ENCODE measurements at places on chromosomes 11 and 22.

DNA sequence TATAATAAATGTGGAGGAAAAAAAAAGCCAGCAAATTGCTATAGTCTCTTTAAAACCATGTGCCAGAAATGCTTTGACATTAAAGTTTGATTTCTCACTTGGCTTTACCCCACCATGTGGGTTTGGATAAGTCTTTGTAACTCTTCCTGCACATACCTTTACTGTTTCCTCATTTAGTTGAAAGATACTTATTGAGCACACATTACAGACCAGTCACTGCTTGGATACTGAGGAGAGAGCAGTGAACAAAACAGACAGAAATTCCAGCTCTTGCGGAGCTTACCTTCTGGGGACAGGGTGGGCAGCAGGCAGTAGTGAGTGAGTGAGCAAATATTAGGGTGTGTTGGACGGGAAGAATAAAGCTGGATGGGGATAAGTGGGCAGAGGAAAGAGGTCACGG is 13.7 kb downstream of the PACS1 start:
- no peak for DNase-seq

- no peak for DNase-seq
These were observed 202.5 kb downstream of the TRIM29 start for GRCh38 chr11:119935349-119935925.

DNA sequence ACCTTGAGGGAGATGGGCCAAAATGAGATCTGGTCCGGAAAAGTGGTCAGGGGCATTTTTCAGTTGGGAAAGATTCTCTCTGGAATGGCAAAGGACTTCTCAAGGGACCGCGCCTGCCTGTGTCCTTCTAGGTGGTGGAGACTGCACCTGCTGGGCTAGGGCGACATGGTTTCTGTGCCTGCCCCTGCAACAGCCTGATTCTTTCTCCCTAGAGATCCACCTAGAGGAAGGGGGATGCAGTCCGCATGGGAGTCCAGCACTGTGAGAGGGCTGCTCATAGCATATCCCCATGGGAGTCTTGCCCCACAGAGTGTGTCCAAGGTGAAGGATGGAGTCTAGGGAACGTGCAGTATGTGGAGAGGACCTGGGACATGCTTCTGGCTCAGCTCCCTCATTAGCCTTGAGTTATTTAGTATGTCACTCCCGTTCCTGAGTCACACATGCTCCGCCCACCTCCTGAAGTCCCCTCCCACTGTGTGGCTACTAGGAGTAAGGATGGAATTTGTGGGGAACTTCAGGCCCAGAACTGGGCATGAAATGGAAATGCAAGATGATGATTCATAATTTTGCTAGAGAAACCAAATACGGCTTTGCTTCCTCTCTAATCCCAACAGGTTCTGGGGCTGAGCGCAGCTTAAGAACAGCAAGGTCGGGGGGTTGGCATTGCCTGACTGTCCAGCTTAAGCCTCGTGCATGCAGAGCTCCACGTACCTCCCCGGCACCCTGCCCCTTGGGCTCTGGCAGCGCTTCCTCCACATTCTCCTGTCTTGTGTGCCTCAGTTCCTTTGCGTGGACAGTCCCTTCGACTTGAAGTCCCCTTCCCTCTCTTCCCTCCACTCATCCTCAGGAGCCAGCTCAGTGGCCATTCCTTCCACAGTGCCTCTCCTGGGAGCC is 35.0 kb downstream of the GRIK4 start:
- no peak for DNase-seq

GRCh38 chr22:26566994-26567393 is 22.9 kb downstream of the TPST2 start:
- no peak for DNase-seq

DNA sequence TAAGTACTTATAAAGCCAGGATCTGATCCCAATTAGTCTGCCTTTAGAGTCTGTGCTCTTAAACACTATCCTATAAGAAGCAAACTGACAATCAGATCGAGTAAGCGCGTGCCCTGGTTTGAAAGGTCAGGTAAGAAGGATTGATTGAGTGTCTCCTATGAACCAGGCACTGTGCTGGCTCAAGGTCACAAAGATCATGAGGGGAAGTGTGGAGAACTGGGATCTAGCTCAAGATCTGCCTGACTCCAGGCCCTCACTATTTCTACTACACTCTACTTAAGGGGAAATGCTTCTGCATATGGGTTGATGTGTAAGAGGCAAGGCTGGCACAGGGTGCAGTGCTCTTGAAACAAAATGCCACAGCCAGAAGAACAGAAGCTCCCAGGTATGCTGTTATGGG is 77.0 kb downstream of the ME3 start:
- peak; percentile 11 for DNase-seq

GRCh38 chr11:69080257-69080995 is 31.7 kb downstream of the TPCN2 start:
- DNase-seq: no peak

DNA sequence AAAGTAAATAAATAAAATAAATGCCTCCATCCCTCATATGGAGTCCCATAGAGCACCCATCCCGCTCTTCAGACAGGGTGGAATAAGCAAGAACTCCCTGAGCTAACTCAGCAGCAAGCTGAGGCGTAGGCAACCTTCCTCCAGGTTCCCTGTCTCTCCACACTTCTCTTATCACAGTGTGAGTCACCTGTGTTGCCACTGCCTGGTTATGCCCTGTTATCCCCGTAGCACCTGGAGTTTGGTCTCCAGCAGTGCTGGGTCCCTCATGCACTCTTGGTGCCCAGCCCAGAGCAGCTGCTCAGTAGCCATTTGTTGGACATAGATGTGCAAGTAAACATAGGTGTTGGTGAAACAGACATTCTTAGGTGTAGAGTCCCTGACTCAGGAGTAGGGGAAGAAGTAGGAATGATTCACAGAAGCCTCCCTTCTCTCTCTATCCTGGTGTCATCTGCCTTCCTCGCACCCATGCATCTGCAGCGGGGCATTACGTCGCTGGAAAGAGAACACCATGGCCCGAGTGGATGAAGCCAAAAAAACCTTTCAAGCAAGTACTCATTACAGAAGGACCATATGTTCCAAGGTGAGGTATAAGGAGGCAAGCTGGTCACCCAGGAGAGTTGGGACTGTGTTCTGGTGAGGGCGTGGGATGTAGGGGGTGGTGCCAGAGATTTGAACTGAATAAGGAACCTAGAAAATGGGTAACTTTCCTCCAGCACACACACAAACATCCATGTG is 56.0 kb downstream of the PISD start:
- DNase-seq: no peak

- no peak for DNase-seq
These were observed 428.8 kb downstream of the DYNC2H1 start for GRCh38 chr11:103537904-103538502.

DNA sequence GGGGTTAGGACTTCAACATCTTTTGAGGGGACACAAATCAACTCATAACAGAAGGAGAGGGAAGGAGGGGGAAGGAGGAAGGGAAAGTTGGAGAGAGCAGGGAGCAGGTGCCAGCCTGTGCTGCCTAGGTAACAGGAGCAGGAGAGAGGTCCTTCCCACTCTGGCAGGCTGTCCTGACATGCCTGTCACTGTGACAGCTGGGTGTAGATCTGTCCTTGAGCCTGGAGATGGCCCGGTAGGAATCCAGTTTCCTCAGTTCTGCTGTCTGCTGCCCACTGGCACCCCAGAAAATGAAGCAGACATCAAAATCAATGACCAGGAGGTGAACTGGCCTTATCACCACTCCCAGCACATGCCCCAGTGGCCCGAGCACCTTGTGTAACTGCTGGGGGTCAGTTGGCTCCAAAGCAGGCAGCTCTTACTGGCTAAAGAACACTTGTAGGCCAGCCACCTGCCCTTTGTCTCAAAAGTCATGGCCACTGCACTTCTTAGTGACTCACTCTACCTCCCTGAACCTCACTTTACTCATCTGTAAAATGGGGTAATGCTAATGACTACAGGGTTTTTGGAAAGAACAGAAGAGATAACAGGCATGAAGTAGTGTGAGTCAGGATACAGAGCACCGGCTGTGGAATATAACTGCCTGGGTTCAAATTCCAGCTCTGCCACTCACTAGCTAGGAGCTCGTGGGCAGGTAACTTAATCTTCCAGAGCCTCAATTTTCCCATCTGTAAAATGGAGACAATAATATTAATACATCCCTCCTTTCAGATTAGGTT is 8.0 kb upstream of the TSPAN18 start:
- DNase-seq: no peak

DNA sequence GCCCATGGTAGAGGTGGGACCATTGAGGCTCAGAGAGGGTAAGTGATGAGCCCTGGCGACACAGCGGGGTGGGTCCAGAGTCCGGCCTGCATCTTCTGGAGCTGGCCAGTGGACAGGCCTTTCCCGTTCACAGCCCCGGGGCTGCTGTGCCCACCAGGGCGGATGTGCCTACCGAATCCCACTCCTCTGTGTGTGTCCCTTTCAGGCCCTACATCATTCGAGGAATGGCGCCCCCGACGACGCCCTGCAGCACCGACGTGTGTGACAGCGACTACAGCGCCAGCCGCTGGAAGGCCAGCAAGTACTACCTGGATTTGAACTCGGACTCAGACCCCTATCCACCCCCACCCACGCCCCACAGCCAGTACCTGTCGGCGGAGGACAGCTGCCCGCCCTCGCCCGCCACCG is 11.9 kb upstream of the PPP6R3 start:
- DNase-seq: no peak

- DNase-seq: no peak
These were observed 101.2 kb upstream of the TIMP3 start for GRCh38 chr22:32700191-32700882.

DNA sequence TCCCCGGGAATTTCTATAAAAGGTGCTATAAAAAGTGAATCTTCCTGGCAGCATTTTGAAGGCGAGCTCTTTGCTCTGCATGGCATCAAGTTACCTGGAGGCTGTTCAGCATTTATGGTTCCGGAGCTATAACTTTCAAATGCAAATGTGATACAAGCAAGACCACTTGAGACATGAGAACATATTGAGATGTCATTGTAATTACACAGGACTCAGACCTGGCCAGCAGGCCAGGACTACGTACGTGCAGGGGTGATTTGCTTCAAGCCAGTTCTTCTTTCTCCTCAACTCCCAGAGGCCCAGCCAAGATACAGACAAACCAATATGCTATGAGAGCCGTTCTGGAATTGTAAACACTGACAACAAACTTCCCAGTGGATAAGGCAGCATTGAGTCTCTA is 227.4 kb upstream of the FAT3 start:
- no peak for DNase-seq

DNA sequence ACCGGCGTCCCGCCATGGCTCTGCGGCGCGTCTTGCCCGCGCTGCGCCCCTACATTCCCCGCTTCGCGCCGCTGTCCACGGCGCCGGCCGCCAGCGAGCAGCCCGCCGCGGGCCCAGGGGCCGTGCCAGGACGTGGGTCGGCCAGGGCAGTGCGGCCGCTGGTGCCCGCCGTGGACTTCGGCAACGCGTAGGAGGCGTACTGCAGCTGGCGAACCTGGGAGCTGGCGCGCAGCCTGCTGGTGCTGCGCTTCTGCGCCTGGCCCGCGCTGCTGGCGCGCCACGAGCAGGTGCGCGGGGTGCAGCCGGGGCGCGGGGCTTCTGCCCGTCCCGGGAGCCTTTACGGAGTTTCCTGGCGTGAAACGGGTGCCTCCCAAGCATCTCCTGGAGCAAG is 20.1 kb downstream of the DGCR6L start:
- DNase-seq: no peak

DNA sequence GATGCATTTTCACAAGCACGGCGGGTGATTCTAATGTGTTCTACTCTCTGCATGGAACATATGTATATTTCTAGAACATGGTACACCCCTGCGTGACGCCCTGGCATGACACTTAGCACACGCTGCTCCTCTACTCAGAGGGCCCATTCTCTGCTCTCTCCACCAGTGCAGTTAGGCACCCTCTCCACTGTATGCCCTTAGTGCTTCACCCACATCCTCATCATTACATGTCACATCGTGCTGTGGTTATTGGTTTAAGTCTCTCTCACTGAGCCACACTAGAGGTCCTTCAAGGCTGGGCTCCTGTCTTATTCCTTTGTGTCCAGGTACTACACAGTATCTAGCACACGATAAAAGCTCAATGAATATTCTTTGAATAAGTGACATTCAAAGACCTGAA is 16.7 kb downstream of the TMPRSS13 start:
- DNase-seq: no peak

- DNase-seq: no peak
These were observed 86.0 kb downstream of the RPS6KA4 start for GRCh38 chr11:64444838-64445441.

DNA sequence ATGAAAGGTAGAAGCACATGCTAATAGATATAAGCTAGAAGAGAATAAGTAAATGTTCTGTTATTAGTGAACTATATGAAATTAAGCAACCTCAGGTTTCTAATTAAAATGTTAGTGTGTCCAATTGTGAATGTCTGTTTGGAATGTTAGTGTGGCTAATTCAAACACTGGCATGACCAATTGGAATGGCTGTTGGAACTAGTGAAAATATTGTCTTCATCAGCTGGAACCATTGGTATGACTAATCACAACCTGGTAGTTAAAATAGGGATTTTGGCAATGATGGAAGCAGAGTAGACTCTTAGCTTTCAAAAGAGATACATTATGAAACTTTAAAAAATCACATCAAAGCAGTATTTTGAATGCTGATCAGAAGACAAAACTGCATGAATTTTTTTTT is 66.8 kb downstream of the CYB5R2 start:
- no peak for DNase-seq

- DNase-seq: no peak
These were observed 62.1 kb upstream of the LMO1 start for GRCh38 chr11:8325591-8326304.

DNA sequence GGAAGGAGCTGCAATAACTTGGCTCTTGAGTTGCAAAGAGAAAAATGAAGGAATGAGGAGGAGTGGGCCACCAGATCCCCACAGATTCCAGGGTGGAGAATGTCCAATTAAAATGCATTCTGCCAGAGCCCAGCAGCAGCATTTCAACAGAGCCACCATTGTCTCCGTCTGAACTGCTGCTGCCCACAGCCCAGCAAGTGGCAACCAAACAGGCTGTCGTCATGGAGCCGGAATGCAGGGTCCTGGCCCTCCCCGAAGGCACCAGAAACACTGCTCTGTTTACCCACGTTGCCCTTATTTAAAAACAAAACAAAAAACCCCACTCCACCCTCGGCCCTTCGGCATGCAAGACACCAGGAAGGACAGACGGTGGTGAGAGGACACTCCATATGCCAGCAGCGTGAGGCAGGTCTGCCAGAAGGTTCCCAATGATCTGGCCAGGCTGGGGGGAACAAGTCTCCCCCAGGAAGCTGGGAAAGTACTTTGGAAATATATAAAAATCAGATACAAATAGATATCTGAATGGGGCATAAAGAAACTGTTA is 32.5 kb downstream of the PLEKHA7 start:
- no peak for DNase-seq

DNA sequence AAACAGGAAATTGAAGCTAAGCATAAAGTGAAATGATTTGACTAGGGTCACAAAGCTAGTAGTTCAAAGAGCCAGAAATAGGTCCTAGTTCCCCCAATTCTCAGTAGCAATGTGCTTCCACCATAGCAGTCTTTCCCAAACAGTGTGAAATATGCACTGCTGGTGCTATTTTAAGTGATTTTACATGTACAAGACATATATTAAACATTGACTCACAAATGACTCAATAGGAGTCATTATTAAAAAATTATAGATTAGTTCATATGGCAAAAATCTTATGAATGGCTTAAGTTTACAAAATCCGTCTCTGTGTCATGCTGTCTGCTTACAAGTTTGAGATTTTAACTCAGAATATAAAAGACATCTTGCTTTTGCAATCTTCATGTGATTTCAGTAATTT is 21.4 kb downstream of the KIF18A start:
- DNase-seq: no peak
